ENCODE measurements at places on chromosomes 11 and 22.

- DNase-seq, result no peak
These were observed 4.4 kb downstream of the TMPRSS6 start for GRCh38 chr22:37105154-37105553.

- DNase-seq, result no peak
These were observed 9.5 kb downstream of the ANO1 start for GRCh38 chr11:70087446-70088167.

- DNase-seq, result no peak
These were observed 76.2 kb downstream of the SLC1A2 start for GRCh38 chr11:35343033-35343598.

GRCh38 chr11:113626736-113627135 lies 79.4 kb downstream of the TMPRSS5 start:
- DNase-seq, result no peak

DNA sequence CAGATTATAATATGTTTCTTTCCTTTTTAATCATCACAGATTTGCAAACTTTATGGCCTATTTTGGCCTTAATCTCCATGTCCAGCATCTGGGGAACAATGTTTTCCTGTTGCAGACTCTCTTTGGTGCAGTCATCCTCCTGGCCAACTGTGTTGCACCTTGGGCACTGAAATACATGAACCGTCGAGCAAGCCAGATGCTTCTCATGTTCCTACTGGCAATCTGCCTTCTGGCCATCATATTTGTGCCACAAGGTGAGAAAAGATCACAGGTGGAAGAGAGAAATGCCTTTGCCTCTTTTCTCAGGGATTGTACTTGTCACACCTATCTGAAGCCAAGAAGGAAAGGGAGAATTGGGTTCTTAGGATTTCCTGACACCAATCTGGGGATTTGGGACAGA lies 36.9 kb downstream of the SLC22A9 start:
- no peak for DNase-seq

DNA sequence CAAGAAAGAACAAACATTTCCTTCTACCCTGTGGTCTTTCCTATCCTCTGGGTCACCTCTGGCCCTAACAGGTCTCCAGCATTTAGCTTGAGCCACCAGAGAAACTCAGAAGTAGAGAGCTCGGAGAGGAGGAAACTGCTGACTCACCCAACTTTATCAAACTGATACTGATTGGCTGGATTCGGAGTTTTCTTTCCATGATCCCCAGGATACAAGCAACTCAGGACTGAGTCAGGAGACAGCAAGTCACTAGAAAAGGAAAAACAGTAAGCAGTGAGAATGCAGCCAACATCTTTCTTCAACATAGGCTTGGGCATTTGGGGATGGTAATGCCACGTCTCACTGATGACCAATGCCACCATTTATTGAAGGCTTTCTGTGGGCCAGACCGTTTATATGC lies 32.7 kb downstream of the THOC5 start:
- no peak for DNase-seq

GRCh38 chr11:72782081-72782920 lies 11.5 kb downstream of the STARD10 start:
- DNase-seq, result no peak

DNA sequence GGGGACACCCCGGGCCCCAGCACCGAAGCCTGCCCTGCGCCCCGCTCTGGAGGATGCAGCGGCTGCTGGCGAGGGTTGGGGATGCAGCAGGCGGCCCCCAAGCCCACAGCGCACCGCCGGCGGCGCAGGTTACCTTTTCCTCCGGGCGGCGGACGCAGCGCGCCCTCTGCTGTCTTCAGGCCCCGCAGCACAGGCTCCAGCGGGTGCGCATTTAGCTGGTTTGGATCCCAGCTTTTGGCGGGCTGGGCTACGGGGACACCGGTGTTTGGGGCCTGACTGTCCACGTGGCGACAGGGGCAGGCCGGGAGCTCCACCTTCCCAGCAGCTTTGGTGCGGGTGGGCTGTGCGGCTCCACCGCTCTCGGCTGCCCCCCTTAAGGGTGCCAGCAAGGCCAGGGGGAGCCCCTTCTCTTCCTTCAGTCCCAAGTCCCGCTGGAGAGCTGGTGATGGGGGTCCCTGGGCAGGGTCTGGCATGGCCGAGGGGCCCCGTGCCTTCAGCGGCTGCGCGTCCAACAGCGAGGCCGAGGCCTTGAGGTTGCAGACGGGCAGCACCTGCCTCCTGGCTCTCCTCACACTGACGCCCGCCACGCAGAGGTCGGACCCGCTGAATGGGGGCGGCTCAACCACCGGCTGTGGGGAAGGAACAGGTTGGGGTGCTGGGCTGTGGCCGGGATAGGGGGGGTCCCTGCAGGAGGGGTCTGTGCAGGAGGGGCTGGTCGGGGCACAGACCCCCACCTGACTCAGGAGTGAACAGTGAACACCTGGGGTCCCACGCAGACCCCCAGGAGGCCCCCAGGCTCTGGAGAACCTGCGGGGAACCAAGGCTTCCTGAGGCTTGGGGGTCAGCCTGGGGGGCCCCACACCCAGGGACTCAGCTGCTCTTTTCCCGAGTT lies 18.0 kb upstream of the IL17REL start:
- DNase-seq, result peak; percentile 97

DNA sequence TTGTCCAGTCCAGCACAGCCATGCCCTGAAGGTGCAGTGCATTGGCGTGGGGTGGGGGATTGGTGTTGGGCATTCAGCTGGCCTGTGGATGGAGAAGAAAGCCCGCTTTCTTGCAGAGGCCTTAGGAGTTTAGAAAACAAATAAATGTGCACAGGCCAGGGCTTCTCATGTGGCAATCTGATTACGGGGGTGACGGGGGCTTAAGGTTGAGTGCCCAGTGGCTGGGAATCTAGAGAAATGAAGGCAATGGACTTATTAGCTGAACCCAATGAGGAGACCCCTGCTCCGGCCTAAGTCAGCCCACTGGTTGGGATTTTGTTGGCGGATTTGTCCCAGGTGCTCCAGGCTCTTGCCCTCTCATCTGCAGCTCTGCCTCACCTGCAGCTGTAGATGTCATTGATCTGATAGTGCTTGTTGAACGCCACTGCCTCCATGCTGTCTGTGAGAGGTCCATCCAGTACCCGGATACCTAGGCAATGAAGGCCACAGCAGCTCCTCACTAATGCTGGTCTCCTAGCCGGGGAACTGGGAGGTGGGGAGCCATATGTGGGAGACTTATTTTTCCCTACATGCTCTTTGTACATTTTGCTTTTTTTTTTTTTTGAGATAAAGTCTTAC lies 6.2 kb downstream of the PCSK7 start:
- no peak for DNase-seq

DNA sequence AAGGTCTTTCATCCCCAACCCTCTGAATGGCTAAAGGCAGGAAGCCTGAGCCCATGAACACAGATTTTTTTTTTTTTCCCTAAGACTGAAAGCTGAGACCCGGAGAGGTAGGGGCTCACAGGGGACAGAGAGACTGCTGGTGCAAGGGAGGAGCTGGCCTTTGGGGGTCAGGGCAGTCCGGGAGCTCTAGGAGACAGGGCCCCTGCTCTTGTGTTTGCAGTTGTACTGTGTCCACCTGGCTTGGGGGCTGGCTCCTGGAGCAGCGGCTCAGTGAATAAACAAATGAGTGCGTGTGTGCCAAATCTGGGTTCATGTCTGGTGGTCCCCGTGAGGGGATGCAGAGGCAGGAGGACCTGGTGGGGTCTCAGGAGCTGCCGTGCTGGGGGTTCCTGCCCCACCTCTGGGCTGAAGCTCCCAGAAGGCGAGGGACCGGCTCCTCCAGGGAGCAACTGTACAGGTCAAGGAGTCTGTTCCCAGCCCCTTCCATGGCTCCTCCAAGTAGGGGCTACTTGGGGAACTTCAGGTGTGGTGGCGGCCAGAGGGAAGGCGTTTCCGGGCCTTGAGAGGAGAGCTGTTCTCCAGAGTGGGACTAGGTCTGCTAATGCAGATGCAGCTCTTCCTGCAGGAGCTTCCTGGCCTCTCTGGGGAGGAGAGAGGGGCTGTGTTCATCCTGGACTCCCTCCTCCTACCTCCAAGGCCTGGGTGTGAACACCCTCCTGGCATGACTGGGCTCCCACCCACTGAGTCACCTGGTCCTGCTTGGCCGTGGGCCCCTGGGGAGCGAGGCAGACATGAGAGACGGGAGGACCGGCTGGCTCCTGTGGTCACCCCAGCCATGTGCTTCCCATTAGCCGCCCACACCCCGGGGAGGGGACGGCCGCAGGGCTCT lies 57.6 kb downstream of the FBXO7 start:
- DNase-seq, result no peak

DNA sequence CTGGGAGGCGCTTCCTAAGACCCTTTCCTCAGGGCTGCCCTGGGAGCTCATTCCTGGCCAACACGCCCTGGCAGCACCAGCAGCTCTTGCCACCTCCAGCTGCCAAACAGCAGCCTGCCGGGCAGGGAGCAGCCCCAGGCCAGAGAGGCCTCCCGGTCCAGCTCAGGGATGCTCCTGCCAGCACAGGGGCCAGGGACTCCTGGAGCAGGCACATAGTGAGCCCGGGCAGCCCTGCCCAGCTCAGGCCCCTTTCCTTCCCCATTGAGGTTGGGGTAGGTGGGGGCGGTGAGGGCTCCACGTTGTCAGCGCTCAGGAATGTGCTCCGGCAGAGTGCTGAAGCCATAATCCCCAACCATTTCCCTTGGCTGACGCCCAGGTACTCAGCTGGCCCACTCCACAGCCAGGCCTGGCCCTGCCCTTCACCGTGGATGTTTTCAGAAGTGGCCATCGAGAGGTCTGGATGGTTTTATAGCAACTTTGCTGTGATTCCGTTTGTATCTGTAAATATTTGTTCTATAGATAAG lies 7.6 kb downstream of the SLC39A13 start:
- DNase-seq, result no peak

DNA sequence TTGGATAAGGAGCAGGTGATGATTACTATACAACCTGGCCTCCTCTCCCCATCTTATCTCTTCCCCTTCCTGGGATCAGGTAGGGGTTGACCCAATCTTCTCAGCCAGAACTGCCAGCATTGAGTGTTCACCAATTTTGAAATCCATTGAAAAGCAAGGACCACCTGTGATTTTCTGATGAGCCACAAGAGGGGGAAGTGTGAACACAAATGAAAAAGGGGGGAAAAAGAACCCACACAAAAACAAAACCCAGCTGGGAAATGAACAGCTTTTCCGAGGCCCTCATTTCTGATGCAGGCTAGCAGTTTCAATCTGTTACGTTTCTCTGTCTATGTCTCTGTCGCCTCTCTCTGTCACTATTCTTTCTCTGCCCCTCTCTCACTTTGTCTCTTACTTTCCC lies 161.9 kb downstream of the INSC start:
- no peak for DNase-seq

DNA sequence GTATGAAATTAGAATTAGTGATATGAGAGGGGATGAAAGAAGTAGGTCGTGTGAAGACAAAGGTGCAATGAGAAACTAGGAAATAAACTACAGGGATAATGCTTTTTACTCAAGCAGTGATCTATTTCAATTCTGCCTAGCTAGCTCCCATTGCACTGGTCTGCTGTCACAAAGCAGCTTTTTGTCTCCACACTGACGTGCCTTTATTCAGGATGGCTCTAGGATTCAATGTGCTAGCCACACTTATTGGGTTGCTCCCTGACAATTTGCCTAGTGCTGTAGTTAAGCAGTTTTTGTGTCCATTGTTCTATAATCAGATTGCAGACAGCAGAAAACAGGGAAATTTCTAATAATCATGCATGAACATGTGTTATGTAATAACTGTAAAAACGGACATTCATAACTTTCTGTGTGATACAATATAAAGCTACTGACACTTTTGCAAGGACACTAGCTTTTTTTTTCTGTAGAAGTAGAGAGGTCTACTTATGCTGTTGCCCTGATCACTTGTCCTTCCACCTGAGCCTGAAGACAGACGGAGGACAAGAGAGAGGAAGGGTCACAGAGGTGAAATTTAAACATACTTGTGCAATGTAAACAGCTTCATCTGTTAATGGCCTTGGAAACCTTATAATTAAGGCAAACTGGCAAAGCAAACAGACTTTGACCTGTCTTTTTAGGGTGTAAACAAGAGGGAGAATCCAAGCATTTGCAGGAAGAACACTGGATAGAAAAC lies 269.6 kb downstream of the LRRC4C start:
- DNase-seq, result no peak

- no peak for DNase-seq
These were observed 53.6 kb downstream of the SLC35F2 start for GRCh38 chr11:107804971-107805370.

- no peak for DNase-seq
These were observed 1.0 kb upstream of the C11orf86 start for GRCh38 chr11:66973956-66974580.

DNA sequence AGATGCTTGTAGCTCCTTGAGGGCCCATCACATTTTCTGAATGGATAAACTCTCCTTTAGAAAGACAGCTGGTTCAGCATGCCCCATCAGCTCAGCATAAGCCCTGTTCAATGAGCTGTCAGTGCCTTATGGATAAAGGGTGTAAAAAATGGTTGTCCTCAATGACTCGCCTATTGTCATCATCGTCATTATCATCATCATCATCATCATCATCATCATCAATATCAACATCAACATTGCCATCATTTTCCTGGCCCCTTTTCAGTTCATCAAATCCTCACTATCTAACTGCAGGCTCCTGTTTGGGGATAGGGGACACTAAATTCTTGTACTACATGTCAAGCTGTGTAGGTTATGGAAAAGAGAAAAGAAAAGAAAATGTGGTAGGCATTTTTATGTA lies 310.7 kb upstream of the MTNR1B start:
- DNase-seq, result no peak

- no peak for DNase-seq
These were observed 21.9 kb downstream of the PRR5L start for GRCh38 chr11:36317992-36318391.

GRCh38 chr11:18692941-18693760 lies 5.4 kb upstream of the TMEM86A start:
- DNase-seq, result no peak

GRCh38 chr11:119571311-119571710 lies 148.3 kb upstream of the THY1 start:
- no peak for DNase-seq

- no peak for DNase-seq
These were observed 221.2 kb upstream of the B3GAT1 start for GRCh38 chr11:134633276-134633675.

GRCh38 chr11:12204506-12204905 lies 94.1 kb downstream of the MICAL2 start:
- no peak for DNase-seq

DNA sequence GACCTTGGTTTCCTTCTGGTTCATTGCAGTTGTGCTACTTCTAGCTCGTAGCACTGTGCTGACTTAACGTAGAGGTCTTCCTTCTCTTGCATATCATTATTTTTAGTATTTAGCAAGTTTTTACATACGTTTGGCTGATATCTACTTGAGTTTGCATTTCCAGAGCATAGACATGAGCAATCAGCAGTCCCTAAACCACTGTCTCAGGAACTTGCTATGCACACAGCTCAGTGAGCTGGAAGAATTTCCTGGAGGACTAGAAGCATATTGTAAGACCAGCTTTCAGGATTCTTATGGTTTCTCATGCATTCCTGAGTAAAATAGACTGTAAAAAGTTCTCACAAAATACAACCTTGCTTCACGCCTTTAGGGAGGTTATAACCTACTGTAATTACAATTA lies 226.7 kb upstream of the PDGFD start:
- DNase-seq, result no peak
